ENCODE measurements at places on chromosomes 12 and 14.

GRCh38 chr12:51823875-51824565, 24.5 kb downstream of the FIGNL2 start:
- no peak for DNase-seq

DNA sequence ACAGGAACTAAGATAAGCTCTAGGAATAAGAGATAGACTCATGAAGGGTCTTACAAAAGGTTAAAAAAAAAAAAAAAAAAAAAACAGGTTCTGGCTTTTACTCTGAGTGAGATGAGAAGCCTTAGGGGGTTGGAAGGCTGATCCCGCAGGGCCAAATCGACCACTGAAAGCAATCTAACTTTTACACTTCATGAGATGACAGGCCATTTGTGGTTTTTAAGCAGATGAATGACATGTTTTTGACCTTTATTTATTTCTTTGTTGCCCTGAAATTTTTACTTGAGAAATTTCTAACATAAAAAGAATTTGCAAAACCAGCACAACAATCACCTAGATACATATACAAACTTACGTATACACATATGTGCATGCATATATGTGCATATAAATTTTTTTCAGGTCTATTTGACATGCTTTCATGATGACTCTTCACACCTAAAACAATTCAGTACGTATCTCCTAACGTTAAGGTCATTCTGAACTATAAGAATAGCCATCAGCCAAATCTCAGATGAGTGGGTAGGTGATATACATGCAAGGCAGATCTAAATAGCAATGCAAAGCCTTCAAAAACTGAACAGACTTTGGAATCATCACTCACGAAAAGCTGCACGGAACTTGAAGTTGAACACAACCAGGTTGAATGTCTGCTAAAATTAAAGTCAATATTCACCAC, 87.0 kb downstream of the R3HDM2 start:
- DNase-seq, result no peak

- DNase-seq, result no peak
These were observed 15.7 kb upstream of the MAX start for GRCh38 chr14:65117769-65118745.

DNA sequence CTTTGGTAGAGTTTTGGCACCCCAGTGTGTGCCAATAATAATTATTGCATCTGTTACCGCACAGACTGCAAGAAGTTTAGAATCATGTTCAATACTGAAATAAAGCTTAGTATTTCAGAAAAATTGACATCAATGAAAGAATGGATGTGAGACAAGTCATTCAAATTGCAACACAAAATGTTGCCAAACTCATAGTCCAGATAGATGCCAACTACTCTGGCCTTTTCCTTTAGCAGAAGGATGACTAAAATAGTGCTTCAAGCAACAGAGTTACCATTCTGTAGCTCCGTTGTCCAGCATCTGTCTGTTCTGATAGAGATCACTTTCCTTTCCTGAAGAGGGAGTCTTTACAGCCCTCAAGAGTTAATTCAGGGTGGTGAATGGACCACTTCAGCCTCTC, 77.5 kb downstream of the LIN7A start:
- no peak for DNase-seq

GRCh38 chr12:55908726-55909512, 18.8 kb downstream of the PYM1 start:
- DNase-seq, result no peak
